ENCODE measurements at places on chromosomes 7 and 10.

DNA sequence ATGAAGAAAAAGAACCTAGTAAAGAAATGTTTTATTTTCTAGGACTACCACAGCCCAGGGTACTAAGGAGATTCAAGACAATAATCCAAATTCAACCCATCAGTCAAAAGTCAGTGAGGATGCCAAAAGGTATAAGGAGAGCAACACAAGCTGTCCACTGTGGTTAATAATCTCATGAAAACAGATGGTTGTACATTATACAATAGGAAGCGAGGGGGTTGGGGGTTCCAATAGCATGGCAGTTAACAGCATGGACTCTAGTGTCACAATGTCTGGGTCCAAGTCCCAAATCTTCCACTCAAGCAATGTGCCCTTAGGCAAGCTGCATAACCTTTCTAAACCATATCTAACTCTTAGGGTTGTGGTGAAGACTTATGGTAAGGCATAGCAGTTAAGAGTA is 35.1 kb downstream of the BRAF start:
- no peak for DNase-seq

- no peak for DNase-seq
Observed at GRCh38 chr7:139915268-139915863, 86.3 kb downstream of the TBXAS1 start.

DNA sequence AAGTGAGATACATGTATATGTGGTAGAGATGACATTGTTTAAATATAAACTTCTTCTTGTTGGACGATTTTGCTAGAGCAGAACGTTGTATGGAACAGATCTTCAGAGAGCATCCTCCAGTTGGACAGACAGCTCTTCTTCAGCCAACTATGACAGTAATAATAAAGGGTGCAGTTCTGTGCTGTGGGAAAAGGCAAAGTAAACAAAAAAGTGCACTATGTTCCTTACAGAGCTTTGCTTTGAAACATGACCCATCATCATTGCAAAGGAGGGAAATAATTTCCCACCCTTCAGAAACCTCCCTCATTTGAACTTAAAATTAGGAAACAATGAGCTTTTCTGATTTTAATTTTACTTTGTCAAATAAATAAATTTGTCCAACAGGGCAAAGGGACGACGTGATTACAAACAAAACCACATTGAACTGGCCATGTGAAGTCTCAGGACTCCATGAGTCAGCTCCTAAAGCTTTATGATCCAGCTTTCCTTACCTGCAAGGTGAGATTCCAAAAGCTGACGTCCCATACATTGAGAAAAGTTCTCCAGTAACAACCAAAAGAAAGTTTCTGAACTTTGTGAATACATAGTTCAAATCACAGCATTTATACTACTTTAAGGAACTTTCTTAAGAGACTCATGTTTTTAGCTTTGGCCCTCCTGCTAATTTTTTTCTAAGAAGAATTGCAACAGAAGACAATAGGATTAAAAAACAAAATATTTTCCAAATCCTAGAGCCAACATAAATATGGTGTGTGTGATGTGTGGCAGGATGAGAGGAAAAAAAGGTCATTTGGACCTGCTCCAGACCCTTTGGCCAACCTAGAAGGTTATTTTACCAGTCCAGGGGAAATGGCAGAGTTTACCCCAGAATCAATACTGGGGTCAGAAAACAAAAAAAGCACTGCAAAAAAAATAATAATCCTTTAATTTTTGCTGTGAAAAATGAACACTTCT is 565.4 kb upstream of the NRP1 start:
- no peak for DNase-seq

GRCh38 chr7:158241919-158242318 is 345.7 kb downstream of the PTPRN2 start:
- DNase-seq: no peak

- DNase-seq: no peak
Observed at GRCh38 chr7:113628948-113629847, 289.6 kb downstream of the PPP1R3A start.
